Tibial artery (tissue), 4 donors: ENCODE measurements at places on chromosomes 3 and 15.
A peak's percentile ranks its signal among the peaks of the same experiment; 100 is the strongest.

DNA sequence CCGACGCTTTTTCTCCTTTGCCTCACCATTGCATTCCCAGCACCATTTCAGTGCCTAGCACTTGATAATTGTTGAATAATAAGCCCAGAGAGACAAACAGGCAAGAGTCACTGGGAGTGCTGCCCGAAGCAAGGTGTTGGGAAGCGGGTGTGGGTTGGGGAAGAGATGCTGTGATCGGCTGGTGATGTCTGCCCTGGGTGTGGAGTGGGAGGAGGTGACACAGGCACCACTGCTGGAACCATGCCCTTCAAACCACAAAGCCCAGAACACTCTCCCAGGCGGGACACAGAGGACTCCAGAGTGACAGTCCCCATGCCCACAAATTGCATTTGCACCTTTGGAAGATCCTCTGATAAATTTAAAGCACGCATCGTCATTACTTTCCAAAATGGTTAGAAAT lies 148.2 kb downstream of the CHSY1 start:
- no peak for DNase-seq

DNA sequence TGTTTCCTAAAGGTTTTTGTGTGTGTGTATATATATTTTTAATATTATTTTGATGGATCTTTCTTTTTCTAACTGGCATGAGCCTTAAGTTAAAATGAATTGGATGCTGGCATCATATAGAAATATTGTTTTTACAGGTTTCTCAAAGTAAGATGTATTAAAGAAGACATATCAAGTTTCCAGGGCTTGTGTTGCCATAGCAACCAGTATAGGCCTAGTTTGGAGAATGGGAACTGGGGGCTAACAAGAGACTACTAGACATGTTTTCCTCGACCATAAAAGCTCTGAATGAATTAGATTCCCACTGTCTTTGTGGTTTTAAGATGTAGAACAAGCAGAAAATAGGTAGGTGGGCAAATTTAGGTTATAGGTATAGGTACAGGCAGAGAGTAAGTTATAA lies 771.4 kb downstream of the TUSC7 start:
- no peak for DNase-seq

- DNase-seq, result no peak
Observed at GRCh38 chr3:4425707-4426106, 41.4 kb downstream of the SUMF1 start.

DNA sequence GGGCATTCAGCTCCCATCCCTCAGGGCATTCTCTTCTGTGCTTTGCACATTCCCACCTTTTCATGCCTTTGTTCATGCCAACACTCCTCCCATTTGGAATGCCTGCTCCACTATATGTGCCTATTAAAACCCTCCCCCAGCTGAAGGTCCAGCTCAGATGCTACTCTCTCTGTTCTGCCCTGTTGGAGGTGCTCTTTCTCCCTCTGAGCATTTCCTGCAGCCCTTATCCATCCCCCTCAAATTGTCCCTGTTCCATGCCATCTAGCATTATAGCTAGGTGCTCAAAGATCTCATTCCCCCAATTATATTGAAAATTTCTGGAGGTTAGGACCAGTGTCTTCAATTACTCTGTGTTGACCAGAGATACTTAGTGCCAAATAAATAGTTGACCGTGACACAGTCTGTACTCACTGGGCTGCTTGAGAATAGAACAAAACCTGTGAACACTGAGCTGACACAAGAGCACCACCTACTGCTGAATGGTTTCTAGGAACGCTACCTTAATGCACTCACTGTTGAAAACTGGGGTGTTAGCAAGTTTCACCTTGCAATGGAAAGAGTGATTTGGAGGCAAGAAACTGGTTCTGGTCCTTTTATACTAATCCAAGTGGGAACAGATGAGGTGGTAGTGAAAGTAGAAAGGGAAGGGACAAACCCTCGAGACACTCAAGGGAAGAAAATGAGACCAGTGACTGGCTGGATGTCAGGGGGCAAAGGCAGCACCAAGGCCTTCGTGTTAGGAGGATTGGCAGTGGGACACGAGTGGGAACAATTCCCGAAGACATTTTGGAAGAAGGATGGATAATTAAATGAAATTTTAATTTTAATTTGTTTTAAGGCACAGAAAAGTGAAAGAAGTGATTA lies 289.8 kb upstream of the ROPN1 start:
- no peak for DNase-seq

DNA sequence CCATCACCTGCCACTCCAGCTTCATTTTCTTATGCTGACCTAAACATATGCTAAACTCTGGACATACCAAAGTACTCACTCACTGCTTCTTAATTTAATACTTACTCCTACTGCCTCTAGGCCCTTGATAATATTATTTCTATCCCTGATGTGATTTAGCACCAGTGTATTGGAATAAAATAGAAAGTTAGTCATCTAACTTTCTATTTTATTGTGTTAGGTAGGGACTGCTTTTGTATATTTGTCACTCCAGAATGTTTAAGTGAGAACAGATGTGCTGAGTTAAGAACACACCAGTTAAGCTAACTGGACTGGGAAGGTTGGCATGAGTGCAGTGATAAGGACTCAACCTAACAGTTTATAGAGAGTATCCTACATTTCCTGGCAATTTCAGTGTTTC lies 6.5 kb upstream of the CLDN16 start:
- DNase-seq, result no peak

- DNase-seq, result no peak
Observed at GRCh38 chr3:22269831-22270230, 518.8 kb upstream of the ZNF385D start.

DNA sequence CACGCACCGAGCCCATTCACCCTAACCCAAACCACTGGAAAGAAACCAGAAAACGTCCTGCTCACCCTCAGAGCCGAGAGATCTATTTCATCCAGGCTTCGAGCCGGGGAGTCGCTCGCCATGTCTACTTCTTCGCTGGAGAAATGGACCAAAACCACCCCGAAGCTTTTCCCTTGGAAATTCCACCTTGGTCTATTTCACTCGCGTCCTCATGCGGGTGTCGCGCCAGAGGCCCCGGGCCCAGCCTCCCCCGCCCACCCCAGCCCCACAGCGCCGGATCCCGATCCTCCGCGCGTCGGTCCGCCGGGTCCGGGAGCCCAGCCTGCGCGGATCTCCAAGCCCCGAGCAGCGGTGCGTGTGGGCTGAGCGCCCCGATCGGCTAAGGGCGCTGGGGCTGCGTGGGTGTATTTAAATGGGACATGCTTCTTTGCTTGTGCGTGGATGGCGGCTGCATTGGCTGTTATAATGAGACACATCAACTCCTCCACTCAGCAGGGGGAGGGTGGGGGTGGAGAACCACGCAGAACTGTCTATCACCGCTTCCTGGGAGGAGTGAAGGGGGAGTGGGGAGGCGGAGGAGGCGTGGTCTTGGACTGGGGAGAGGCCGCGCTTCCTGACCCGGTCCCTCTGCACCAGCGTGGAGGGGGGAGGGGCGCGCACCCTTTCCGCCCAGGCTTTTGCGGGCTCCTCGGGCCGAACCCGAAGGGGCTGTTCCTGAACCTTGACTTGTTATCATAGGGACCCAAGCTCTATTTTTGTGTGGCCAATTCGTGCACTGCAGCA lies at the start of gene TNIK:
TNIK (minus strand) TSS at position 464 of the 783 bp plus-strand sequence; CDS start at position 122, 342 bp downstream.
- peak; percentile 92 for DNase-seq

DNA sequence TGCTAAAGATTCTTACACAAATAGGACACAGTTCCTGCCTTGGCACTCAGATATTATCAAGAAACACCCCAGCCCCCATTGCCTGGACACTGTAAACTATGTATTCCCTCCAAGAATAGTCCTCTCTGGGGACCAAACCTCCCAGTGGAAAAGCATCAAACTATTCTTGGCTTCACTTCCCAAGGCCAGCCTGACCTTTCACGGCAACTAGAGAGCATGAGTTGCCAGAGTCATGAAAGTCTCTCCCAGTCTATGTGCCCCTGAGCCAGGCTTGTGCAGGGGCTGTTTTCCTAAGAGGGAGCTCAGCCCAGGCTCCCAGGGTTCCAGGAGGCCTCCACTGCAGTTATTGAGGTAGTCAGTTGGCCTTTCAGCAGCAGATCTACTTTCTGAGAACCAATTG lies 251.9 kb upstream of the TGFBR2 start:
- peak; percentile 36 for DNase-seq

- no peak for DNase-seq
Observed at GRCh38 chr15:99921101-99921500, 187.9 kb upstream of the LYSMD4 start.

DNA sequence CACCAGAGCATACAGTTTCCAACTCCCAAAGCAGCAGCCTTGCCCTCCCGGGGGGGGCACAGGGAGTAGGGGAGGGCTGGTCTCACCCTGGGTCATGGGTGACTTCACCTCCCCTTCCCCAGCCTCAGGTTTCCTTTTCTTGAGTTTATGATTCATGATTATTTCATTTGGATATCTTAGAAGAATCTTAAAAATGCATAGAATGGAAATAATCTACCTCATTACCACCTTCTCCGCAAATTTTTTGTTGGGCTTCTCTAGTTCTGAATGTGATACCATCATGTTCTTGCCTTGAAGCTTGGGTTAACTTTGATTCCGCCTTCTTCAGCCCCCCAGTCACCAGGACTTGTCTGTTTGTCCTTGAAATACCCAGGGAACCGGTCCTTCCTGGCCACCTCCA lies 148.8 kb upstream of the ROPN1 start:
- no peak for DNase-seq

- DNase-seq, result no peak
Observed at GRCh38 chr15:90618330-90619125, 88.8 kb downstream of the CRTC3 start.

DNA sequence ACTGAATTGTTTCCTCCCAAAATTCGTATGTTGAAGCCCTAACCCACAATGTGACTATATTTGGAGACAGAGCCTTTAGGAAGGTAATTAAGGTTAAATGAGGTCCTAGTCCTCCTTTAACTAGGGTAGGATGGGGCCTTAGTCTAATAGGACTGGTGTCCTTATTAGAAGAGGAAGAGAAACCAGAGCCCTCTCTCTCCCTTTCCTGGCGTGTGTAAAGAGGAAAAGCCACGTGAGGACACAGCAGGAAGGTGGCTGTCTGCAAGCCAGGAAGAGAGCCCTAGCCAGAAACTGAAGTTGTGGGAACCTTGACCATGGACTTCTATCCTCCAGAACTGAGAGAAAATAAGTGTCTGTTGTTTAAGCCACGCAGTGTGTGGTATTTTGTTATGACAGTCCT lies 94.3 kb downstream of the OXNAD1 start:
- no peak for DNase-seq

DNA sequence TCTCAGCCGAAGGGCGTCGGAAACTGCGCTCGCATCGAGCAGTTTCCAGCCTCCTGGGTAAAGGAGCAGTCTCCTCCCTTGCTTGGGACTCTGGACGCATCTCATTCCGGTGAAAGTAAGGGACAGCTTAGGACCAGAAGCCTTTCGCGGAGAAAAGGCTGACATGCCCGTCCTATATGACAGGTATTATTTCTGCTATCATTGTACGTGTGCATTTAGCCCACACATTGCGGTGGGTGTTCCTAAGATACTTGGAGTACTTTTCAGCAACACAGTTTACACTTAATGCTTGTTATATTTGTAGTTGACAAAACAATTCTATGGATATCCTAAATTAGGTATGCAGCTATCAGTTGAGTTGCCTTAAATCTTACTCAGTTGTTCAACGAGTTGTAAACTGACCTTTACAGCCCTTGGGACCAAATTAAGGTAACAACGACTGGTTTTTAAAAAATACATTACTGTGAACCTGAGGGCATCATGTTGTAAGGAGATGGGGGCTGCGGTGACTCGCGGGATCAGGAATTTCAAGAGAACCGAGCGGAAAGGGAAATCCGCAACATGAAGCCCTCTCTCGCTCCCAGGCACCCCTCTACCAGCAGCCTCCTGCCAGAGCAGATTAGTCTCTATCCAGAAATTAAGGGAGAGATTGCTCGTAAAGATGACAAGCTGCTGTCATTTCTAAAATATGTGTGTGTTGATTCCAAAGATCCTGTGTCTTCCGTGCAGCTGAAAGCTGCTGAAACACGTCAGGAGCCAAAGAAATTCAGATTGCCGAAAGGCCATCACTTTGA lies 632 bp upstream of the COPS2 start:
- no peak for DNase-seq

DNA sequence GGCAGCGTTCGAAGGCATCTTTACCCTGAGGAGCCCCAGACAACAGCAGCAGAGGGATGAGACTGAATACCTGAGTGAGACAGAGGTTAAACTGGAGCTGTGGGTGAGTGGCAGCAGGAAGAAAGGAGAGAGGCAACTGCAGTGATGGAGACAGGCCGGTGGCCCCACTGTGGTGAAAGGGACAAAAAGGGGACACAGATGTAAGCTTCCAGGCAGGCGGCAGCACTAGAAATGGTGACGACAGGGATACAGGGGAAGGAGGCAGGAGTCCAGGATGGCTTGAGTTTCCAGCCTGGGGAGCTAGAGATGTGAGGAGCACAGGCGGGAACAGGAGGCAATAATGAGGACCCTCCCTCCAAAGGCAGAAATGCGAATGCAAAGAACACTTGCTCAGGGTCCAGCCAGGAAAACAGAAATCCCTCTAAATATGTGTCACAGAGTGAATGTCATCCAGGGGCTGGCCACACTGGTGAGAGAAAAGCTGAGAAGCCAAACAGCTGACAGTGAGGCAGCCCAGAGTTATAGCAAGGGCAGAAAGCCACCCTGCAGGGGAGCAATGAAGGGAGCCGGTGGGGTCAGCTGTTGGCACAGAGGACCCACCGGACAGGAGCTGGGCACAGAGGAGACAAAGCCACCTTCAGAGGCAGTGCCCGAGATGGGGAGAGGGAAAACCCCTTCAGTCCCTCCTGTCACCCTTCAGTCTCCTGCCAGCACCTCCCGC lies 70.1 kb downstream of the TBC1D2B start:
- no peak for DNase-seq

DNA sequence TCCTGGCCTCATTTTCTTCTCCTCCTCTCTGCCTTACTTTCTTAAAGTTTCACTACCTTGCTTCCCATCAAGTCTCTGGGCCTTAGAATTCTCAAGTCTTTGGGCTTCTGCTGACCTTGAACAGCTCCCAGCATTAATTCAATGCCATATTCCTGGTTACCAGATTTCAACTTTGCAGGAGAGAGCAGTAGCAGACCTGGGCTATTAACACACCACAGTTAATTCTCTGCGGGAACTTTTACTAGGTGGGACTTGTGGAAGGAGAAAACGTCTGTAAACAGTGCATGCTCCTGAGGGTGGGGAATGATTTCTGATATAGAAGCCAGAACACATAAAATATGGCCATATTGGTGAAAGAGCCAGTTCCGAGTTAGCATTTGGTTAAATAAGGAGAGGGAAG lies 214.6 kb downstream of the MEIS2 start:
- DNase-seq, result no peak
